ENCODE measurements at places on chromosomes 11 and 22.

GRCh38 chr22:23398701-23399366 is 181.3 kb downstream of the IGLL1 start:
- no peak for DNase-seq

- DNase-seq = no peak
Measured at GRCh38 chr11:104876324-104876723, 21.9 kb downstream of the CASP12 start.

DNA sequence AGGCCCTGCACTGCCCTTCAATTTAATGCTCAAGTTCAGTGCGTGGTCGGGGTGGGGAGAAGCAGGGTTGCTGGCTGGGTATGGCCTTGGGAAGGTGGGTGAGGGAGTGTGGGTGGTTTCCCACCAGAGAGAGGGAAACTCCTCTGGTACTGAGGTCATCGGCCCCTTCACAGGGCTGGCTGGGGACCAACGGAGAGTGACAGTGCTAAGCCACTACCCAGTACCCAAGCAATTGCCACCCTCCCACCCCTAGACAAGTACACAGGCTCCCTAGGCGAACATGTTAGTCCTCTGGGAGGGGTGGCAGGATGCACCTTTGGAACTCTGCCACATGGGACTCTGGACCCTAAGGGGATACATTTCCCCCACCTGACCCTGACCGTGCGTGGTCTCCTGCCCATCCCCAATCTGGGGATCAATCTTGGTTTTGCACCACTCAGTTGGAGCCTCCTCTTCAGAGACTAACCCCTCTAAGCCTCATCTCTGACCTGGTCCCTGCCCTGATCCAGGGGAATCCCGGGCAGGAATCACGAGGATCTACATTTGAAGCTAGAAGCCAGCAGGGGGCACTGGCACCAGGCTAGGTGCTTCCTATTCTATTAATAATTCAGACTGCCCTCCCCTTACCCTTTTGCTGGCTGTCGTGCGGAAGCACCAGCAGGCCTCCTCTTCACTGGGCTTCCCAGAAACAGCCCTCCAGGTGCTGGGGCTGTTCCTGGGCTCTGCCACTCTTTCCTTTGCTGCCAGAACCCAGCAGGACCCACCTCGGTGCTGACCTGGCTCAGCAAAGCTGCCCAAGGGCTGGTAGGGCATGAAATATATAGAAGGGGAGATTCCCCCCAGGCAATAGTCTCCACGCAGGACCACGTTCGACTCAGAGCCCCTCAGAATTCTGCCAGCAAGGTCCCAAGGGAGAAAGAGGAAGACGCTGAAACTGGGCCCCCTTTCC is 377.7 kb downstream of the TENM4 start:
- DNase-seq = no peak

GRCh38 chr11:20934516-20934915 is 265.1 kb downstream of the NELL1 start:
- DNase-seq = no peak

DNA sequence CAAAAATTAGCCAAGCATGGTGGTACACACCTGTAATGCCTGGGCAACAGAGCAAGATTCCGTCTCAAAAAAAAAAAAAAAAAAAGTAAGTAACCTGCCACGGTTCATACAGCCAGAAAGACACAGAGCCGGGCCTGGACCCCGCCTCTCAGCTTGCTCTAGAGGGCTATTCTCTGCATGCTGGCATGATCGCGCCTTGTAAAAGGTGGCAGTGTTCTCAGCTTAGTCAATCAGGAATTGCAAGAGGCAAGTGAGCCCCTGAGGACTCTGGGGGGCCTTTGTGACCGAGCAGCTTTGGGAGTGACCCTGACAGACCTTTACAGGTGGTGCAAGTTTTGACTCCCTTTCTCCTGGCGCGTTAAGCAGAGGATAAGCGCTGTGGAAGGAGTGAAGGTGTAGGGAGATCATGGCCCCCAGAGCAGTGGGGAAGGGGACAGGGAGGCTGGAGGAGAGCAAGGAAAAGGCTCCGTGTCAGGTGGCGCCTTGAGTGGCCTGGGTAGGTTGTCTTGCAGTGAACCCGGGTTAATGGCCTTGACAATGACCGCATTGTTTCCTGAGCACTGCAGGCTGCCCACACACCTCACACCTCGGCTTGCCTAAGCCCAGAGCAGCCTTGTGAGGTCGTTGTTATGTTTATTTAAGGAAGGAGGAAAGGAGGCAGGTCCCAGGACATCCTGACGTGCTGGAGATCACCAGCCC is 48.9 kb downstream of the CDPF1 start:
- DNase-seq = no peak

GRCh38 chr11:1845561-1846452 is 7.0 kb downstream of the TNNI2 start:
- no peak for DNase-seq

DNA sequence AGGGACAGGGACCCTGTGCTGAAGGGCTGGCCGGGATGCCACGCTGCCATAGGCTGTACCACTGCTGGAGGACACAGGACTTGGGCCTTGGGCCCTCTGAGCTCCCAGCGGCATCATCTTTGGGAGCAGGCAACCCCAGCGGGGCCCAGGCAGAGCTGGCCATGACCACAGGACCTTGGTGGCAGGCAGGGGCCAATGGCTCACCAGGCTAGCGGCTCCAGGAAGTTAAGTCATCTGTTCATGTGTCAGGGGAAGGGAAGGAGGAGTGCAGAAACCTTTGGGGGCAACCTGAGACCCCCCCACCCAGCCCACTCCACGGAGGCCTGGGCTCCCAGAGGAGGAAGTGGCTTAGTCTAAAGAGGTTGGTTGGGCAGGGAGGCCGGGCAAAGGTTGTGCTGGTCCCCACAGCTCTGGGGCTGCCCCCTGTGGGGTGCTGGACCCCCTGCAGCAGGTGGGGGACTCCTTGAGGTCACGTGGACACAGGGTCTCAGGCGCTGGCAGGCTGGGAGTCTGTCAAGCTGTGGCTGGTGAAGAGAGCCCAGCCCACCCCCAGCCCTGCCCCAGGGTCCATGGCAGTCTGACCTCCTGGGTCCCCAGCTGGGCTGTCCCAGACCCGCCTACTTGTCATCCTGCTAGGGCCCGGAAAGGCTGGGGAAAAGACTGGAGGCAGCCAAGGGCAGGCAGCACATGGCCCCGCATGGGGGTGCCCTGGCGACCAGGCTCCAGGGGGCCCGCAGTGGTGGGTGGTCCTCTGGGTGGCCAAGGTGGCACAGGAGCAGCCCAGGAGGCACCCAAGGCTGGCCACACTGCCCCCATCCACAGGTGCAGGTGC is 184.3 kb downstream of the IGLL1 start:
- no peak for DNase-seq
